ENCODE measurements at places on chromosomes 7 and 10.

GRCh38 chr7:28565980-28566379 lies 153.7 kb downstream of the CREB5 start:
- no peak for DNase-seq

DNA sequence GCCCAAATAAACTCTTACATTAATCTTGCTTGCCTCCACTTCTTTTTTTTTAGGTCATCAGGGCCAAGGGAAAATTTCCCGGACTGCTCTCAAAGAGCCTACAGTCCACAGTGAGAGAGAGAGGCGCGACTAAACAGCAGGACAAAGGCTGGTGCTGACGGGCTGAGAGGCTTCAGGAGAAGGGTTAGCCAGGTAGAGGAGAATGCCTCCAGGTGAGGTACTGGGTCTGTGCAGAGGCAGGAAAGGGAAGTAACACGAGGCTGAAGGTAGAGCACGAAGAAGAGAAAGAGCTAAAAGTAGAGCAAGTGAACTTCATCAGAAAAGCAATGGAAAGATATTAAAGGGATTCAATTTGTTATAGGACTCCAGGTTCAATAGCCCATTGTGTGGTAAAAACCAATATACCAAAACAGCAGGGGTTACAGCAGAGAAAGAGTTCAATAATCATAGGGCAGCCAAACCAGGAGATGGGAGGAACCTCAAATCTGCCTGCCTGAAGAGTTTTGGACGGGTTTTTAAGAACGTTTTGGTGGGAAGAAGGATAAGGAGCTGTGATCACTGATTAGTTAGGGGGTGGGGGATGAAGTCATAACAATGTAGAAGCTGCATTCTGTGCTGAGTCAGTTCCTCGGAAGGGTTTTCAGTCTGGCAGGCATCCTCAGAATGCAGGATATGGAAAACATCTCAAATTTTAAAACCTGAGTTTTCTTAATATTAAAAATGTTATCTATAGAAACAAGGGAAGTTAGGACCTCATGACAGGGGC lies 171.5 kb downstream of the AKR1D1 start:
- no peak for DNase-seq

DNA sequence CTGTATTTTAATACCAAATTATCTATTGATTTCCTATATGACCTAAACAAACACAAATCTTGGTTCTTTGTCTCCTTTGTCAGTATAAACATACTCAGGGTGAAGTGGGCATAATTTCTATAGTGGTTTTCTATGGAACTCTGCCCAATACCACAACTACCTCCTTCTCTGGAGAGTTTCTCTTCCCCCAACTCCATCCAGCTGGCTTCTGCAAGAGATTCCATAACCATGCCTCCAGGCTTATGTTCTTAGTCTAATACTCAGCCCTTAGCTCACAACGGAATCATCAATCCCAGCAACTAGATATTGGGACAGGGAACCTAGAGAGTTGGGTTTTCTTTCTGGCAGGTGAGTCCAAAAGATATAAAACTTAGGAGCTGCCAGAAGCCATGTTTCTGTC lies 127.3 kb downstream of the TRIL start:
- no peak for DNase-seq

DNA sequence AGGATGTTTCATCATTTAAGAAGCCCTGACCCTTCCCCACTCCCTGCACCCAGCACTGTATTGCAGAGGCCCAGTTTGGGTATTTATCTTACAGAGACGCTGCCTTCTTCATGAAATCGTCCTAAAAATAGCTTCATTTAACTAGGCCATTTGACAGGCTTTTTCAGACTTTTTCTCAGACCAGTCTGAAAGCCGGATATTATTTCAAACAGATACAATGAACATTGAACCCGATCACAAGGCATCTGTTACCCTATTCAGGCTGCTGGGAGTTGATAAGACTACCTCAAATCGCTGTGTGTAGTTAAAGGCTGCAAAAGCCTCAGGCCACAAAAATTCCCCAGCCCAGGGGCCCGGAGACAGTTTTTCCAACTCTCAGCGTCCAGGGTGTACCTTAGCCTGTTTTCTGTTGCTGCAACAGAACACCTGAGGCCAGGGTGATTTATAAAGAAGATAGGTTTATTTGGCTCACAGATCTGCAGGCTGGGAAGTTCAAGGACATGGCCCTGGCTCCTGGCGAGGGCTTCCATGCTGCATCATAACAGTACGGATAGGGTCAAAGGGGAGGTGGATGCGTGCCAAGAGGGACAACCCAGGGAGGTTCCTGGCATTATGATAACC lies 130.7 kb upstream of the SH2B2 start:
- peak; percentile 60 for DNase-seq

- DNase-seq = no peak
Observed at GRCh38 chr7:100546129-100546925, 7.3 kb downstream of the AGFG2 start.

DNA sequence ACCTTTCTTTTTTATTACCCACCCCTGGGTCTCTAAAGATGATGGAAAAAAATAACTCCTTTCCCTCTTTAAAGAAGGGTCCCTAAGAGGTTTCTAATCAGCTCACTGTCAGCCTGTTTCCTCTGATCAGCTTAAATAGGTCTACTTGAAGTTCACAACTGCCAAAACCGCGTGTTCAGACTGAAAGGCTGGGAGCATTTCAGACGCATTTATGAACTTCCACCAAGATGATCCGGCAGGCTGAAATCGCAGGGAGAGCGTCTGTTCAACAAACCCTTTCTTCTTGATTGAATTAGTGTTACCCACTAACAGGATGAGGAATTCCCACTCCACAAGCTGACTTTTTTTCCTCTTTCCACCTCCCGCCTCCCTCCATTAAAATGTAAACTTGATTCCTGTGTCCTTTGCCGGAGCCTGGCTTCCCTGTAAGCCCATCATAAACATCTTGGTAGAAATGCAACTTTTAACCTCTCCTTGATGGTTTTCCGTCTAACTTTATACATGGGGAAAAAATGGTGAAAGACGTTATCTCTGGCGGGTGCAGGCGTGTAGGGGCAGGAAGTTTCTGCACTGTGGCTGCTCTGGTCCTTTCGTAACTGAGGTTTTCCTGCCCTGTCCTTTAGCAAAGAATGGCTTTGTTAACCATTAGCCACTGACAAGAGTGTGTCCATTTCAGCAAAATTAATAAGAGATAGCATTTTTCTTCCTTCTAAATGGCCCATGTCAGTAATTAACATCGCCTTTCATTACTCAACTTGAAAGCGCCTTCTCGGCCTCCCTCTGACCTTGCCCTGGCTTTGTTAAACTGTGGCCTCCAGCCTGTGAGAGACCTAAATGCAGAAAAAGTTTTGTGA lies 130.7 kb downstream of the BAMBI start:
- DNase-seq = no peak

DNA sequence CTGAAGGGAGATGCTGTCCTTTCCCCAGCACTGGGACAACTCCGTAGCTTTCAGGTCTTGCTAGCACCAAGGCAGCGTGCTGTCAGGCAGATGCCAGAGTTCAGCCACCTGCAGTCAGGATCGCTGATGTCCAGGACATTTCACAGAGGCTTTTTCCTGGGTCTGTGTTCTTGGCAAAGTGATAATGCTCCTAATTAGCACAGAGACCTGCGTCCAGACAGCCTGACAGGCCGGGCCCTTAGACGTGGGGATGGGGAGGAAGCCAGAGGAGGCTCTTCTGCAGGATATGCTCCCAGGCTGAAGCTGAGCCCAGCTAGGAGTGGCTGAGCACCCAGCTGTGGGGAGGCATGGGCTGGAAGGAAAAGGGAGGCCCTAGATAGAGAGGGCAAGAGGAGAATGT lies 82.5 kb upstream of the TBX20 start:
- DNase-seq = no peak

DNA sequence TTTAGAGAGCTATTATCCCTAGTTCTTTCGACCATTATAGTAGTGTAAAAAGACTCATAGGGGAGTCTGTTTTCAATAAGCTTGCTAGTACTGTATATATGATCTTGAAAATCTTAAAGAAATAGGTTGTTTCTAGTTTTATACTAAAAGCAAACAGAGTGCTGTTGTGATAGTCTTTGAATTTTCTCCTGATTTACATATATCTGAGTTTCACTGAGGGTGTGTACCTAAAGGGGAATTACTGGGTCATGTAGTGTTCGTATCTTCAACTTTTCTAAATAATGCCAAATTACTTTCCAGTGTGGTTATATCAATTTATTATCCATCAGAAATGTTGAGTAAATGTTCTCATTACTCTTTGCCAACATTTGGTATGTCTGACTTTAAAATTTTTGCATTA lies 70.8 kb upstream of the BAMBI start:
- DNase-seq = no peak

- DNase-seq = no peak
Observed at GRCh38 chr7:132424821-132425724, 151.2 kb downstream of the PLXNA4 start.

- DNase-seq = no peak
Observed at GRCh38 chr10:27258838-27259812, 18.5 kb upstream of the ACBD5 start.

DNA sequence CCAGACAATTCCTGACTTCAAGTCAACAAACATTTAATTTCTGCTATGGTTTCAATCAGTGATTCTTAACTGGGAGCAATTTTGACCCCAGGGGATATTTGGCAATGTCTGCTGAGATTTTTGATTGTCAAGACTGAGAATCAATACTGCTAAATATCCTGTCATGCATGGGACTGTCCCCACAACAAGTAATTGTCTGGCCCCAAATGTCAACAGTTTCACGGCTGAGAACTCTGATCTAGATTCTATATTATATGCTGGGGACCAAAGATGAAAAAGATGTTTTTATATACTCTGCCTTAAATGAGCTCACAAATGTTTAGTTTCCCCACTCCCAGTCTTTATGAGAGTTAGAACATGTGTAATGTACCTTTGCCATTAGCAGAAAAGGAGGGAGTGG lies 19.2 kb downstream of the ANKRD7 start:
- DNase-seq = no peak

GRCh38 chr7:252981-253380 lies 37.0 kb upstream of the FOXL3 start:
- DNase-seq = no peak

DNA sequence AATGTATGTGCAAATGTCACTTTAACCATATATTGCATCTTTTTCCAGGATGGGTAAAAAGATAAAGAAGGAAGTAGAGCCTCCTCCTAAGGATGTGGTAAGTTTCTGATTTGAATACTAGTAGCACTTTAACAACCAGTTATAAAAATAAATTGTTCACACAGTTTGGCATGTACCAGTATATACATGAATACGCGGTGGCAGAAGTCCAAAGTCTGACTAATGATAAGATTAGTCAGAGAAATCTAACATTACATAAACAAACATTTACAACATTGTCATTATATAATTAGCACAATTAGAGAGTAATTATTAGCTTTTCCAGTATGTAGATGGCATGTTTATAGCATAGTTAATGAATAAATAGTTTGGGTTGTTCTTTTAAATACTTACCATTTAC lies 4.1 kb downstream of the ARMC3 start:
- no peak for DNase-seq

- no peak for DNase-seq
Observed at GRCh38 chr7:36690041-36690440, 34.3 kb downstream of the AOAH start.
